ENCODE measurements at places on chromosomes 12 and 14.

DNA sequence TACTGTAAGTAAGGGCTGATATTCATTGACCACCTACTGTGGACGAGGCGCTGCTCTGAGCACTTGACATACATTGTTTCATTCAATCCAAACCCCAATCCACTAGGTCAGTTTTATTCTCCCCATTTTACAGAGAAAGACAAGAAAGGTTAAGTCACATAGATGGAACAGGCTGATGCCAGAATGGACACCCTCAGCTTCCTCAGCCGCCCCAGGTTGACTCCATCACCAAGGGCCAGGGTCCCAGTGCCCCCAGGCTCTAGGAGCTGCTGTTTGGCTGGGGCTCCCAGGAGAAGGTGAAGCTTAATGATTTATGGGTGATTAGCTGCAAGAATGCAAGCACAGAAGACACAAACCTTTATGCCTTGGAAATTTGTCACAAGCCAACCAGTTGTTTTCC, 671 bp upstream of the AQP2 start:
- no peak overlapping the region for H3K4me3 ChIP-seq
- H3K27me3 ChIP-seq, result peaks cover 18% of the 10 kb centered on the region
- DNase-seq, result no peak
- H3K36me3 ChIP-seq, result no peaks in the 10 kb centered on the region
- H3K4me1 ChIP-seq, result no peaks in the 10 kb centered on the region
- H3K27ac ChIP-seq, result no peak overlapping the region

DNA sequence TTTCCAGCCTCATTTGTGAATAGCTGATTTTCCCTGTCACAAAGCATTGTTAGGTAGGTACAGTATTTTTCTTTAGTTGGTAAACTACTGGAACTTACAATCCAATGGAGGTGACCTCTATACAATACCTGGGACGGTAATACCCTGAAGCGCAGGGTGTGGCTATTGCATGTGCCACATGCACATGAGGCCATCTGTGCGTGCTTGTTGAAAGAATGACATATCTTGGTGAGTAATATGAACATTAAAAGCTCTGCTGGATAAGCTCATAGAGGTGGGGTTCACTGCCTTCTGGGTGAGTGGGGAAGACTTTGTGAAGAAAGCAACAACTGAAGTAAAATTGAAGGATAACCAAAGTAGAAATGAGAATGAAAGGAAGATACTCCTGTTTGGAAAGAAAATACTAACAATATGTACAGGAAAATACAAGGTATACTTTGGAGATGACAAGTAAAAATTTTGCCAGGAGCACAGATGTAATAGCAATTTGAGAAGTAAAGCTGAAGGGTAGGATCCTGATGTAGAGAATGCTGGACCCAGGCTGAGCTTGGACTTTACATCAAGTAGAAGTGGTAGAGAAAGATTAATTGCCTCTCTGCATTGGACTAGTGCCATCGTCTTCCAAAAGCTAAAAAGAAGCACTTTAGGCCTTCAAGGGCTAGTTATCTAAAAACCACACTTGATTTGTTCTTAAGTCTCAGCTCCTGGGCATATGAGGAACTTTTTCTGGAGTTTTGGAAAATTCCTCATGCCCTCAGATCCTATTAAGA, 97.1 kb downstream of the SLC38A6 start:
- no peak for DNase-seq
- H3K36me3 ChIP-seq, result no peaks in the 10 kb centered on the region
- H3K27ac ChIP-seq, result no peak overlapping the region
- H3K4me1 ChIP-seq, result no peaks in the 10 kb centered on the region
- H3K4me3 ChIP-seq, result no peak overlapping the region
- H3K27me3 ChIP-seq, result no peaks in the 10 kb centered on the region

DNA sequence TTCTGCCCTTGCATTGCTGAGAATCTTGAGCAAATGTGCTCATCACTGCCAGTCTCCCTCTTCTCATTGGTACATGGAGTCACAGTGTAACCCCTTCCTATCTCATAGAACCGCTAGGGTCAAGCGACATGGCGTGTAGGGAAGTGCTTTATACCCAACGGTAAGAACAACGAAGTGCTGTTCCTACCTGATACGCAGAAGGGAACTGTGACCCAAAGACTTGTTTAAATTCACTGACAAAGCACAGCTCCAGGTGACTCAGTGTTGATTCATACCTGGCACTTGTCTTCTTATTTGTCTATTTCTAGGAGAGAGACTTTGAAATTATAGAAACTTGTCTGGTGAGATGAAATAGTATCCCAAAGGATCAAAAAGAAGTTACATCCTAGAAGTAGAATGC, 53.7 kb downstream of the FBXL14 start:
- H3K4me1 ChIP-seq, result no peaks in the 10 kb centered on the region
- H3K36me3 ChIP-seq, result no peaks in the 10 kb centered on the region
- DNase-seq, result no peak
- H3K4me3 ChIP-seq, result no peak overlapping the region

DNA sequence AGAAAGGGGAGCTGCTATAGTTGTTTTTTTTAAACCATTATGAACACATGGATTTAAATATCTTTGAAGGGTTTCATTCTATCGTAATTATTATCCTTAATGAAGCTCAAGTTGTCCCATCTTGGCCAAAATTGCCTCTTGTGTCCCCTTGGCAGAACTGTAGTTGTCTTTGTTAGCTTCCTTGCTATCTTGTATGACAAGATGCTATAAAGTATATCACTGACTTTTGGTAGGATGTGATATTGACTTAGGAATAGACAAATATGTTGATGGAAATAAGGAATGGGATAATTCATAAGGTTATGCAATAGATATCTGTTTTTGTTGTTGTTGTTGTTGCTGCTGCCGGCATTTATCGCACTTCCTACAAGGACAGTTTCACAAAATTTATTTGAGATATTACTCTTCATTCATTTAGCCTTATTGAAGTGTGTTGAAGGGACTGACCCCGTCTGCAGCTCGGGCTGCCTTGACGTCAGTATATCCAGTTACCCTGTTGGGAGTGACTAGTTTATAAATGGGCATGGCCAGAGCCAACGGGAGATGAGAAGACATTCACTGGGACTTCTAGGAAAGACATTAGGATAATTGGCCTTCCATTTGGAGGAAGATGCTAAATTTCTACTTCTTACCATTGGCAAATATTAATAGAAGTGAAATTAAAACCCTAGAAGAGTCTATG, 26.1 kb upstream of the APOLD1 start:
- H3K27ac ChIP-seq, result no peak overlapping the region
- H3K4me1 ChIP-seq, result no peaks in the 10 kb centered on the region
- H3K27me3 ChIP-seq, result no peaks in the 10 kb centered on the region

DNA sequence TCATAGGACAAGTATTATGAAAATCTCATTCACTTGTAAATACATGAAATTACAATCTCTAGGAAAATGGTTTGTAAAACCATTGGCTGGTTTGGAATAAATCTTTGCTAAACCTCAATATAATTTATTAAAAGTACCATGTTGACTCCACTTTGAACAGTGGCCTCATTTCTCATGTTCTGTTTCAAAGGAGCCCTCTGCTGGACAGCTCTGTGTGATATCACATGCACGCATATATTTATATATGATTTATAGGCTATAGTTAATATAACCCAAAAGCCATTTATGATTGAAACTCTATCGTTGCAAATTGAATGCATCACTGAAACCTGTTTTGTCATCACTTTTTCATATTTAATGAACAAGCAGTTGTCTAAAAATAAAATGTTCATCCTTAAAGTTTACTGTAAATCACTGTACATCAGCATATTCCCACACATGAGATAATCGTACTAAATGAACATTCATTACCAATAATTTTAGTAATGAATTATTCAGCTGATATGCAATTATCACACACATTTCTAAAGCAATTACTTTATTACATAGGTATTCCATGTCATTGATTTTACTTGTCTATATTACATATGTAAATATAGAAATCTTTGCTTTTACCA, 493.8 kb downstream of the NPAS3 start:
- DNase-seq, result peak; percentile 33
- H3K36me3 ChIP-seq, result no peaks in the 10 kb centered on the region
- no peaks in the 10 kb centered on the region for H3K27me3 ChIP-seq
- H3K4me1 ChIP-seq, result no peaks in the 10 kb centered on the region
- H3K4me3 ChIP-seq, result no peak overlapping the region
- H3K27ac ChIP-seq, result no peak overlapping the region

GRCh38 chr12:121783766-121784165, 9.7 kb downstream of the RHOF start:
- H3K4me1 ChIP-seq, result no peaks in the 10 kb centered on the region
- no peak overlapping the region for H3K4me3 ChIP-seq
- DNase-seq, result no peak
- no peak overlapping the region for H3K27ac ChIP-seq
- H3K36me3 ChIP-seq, result peaks cover 3% of the 10 kb centered on the region

DNA sequence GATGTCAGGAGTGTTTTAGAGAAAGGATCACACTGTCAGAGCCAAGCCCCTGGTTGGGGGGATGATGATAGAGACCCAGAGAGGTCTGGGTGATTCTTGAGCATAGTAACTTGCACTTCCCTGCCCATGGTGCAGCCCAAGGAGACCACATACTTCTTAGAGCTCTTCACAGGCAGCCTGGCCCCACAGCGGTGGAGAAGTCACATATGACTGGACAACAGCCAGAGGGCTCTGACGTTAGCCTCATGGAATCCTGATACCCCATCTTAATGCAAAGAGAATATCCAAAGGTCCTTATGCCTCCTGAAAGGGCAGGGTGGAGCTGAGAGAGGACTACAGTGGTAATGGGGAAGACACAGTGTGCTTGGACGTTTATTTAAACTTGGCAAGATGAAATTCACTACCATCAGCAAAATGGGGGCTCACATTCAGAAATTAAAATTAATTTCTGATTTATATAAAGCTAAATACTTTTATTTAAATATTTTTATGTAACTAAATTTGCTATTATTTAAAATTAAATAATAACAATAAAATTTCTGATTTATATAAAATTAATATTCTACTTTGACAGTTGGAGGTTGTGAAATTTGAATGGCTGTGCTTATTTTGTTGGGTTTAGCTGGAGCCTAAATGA, 131.3 kb downstream of the KTN1 start:
- no peaks in the 10 kb centered on the region for H3K27me3 ChIP-seq
- H3K4me1 ChIP-seq, result no peaks in the 10 kb centered on the region
- no peak for DNase-seq
- no peak overlapping the region for H3K27ac ChIP-seq

- H3K27me3 ChIP-seq, result no peaks in the 10 kb centered on the region
- H3K36me3 ChIP-seq, result no peaks in the 10 kb centered on the region
- H3K4me1 ChIP-seq, result no peaks in the 10 kb centered on the region
- no peak for DNase-seq
- no peak overlapping the region for H3K27ac ChIP-seq
Measured at GRCh38 chr12:116650062-116650461, 87.8 kb downstream of the SPRING1 start.

DNA sequence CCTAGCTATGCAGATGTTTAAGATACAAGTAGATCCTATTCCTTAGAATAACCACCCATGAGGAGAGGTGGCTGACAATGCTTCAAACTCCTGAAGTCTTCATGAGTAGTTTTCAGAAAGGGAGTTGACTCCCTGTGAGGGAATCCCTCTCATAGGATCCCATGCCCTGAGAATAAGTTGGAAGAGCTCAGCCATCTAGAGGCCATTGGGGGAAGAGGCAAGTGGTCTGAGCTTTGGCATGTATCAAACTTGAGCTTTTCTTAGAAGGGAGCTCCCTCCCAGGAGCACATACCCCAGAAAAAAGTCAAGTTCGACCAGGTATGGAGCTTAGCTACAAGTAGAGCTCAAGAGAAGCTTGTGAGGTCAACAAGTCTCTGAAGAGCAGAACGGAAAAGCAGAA, 165.7 kb upstream of the RBM19 start:
- DNase-seq, result no peak
- no peaks in the 10 kb centered on the region for H3K4me1 ChIP-seq
- H3K36me3 ChIP-seq, result no peaks in the 10 kb centered on the region
- H3K27ac ChIP-seq, result no peak overlapping the region
- H3K4me3 ChIP-seq, result no peak overlapping the region
- H3K27me3 ChIP-seq, result no peaks in the 10 kb centered on the region

GRCh38 chr12:128672893-128673292, 150.9 kb downstream of the SLC15A4 start:
- no peaks in the 10 kb centered on the region for H3K4me1 ChIP-seq
- no peak overlapping the region for H3K27ac ChIP-seq
- no peaks in the 10 kb centered on the region for H3K36me3 ChIP-seq
- no peaks in the 10 kb centered on the region for H3K27me3 ChIP-seq

GRCh38 chr14:58873228-58873953, 235.6 kb downstream of the DACT1 start:
- no peak overlapping the region for H3K4me3 ChIP-seq
- no peak overlapping the region for H3K27ac ChIP-seq
- peak; percentile 10 for DNase-seq
- no peaks in the 10 kb centered on the region for H3K27me3 ChIP-seq
- H3K36me3 ChIP-seq, result no peaks in the 10 kb centered on the region

DNA sequence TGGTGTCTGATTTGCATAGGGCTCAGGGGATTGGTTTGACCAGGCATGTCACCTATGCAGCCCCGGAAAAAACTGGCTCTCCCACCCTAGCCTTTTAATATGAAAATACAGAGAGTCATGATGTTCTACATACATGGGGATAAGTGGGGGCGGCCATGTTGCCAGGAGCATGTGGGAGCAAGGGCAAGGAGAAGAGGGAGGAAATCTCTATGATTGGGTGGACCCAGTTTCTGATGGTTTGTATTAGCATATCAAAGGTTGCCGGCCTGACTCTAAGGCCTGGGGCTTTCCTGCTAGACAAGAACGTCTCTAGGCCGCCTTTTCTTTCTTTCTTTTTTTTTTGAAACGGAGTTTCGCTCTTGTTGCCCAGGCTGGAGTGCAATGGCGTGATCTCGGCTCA, 123.4 kb upstream of the CPSF6 start:
- H3K27ac ChIP-seq, result no peak overlapping the region
- H3K36me3 ChIP-seq, result no peaks in the 10 kb centered on the region
- H3K4me3 ChIP-seq, result no peak overlapping the region

- no peak within 1 kb of the TSS for H3K27ac ChIP-seq
- H3K4me1 ChIP-seq, result no peaks in the 10 kb centered on the region
- peak within 1 kb of the TSS; percentile 15 for H3K4me3 ChIP-seq
- H3K27me3 ChIP-seq, result peaks cover 35% of the 10 kb centered on the region
Measured at GRCh38 chr12:5043589-5044419, at the start of gene KCNA5. KCNA5 (plus strand) TSS chr12:5043879; CDS start chr12:5044148, 269 bp downstream.

DNA sequence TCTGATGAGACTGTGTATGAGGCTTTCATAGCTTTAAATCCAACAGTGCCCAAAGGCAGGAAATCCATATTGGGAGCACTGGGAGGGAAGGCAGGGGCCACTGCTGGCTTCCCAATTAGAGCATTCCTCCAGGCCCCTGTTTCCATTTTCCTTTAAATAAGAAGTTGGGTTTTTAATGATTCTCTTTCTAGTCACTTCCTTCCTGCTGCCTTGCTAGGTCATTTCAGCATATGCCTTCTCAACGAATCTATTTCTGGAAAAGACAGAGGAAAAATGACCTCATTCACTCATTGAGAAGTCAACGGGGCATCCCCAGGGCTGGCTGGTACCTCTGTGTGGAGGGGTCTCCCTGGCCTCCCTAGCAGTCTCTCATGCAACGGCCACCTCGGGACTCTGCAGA, 43.5 kb downstream of the IGF1 start:
- H3K4me3 ChIP-seq, result no peak overlapping the region
- H3K27me3 ChIP-seq, result no peaks in the 10 kb centered on the region
- no peak for DNase-seq
